ENCODE measurements at places on chromosomes 6 and 20.

DNA sequence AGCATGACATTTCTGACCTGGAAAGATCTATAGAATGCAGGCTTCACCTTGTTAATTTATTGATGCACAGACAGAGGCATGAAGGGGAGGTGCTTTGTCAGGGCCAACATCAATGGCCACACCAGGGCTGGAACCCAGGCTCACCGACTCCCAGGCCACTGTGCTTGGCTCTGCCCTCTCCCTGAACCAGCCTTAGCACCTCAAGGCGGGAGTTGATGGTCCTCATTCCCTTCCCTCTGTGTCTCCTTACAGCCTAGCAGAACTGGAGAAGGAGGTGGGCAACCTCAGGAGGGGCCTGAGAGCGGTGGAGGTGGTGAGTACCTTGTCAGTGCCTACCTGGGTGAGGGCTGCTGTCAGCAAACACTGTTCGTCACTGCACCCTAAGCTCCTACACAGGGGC is 35.6 kb downstream of the MOCS1 start:
- no peak for DNase-seq

- DNase-seq: no peak
Observed at GRCh38 chr6:39471954-39472659, 149.6 kb upstream of the KCNK16 start.

DNA sequence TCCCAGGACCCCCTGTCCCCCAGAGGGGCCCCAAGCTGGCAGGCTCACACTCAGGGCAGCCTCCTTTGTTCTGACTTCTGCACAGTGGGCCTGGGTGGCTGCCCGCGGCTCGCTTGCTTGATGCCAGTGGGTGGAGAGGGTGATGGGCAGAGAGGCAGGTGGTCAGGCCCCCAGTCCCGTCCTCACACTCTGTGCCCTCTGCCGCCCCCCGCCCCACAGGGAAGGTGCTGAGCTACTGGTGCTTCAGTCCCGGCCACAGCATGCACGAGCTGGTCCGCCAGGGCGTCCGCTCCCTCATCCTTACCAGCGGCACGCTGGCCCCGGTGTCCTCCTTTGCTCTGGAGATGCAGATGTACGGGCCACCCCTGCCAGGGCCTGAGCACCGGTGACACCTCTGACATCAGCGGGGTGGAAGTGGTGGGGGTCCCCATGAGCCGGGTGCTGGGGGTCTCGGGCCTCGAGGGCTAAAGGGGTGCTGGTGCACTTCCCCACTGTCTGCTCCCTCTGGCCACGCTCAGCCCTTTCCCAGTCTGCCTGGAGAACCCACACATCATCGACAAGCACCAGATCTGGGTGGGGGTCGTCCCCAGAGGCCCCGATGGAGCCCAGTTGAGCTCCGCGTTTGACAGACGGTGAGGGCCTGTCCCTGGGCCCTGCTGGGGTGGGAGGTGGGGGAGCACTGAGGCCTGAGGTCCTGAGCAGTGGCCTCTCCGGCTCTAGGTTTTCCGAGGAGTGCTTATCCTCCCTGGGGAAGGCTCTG is 8.9 kb upstream of the TNFRSF6B start:
- no peak for DNase-seq

- DNase-seq: no peak
Observed at GRCh38 chr6:66526061-66526460, 819.0 kb upstream of the EYS start.

DNA sequence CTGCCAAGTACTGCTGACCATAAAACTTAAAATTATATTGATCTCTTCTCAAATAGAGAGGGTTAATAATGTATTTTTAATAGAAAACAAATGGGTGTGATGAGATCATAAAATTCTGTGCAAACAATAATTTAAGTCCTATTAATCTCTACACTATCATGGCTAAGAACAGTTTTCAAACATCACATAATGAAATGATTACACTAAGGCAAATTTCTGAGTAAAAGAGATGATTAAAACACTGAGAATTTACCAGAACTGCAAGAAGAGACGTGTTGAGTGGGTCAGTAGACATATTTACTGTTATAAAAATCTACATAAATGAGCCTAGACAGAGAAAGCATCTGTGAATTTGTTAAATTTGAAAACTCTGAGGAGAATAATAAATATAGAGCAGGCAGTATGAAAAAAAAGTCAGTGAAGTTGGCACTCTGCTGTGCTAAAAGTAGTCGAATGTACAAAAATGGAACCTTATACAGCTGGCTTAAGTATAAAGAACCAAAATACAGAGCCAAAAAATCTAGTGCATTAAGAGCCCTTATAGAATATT is 302.6 kb upstream of the MANEA start:
- no peak for DNase-seq
